Smooth muscle cell of trachea (primary cell): ENCODE measurements at places on chromosomes 7 and 10. TPM values are rescaled to one million over a fixed set of nuclear protein-coding genes. Genes with fewer than 3 reads are reported as not detected.

LAMTOR4 gene
- 59.9 and 108 TPM in 2 replicates for total RNA-seq

ACSM6 gene
- not detected in 2 replicates for total RNA-seq

JCAD gene
- 2.0 and 8.9 TPM in 2 replicates for total RNA-seq

BICC1 gene
- 72.9 and 102 TPM in 2 replicates for total RNA-seq

NUDT13 gene
- 1.2 and 2.5 TPM in 2 replicates for total RNA-seq

GLRX3 gene
- total RNA-seq = 106 and 131 TPM in 2 replicates

C10orf105 gene
- under 0.01 TPM in 1 of 2 replicates, not detected in the other for total RNA-seq

OPALIN gene
- not detected in 2 replicates for total RNA-seq

PRKAR2B gene
- 5.8 and 6.4 TPM in 2 replicates for total RNA-seq

AGBL3 gene
- total RNA-seq = 0.83 and 1.7 TPM in 2 replicates

VSTM2A gene
- not detected in 2 replicates for total RNA-seq
